ENCODE measurements at places on chromosomes 13 and 19. TPM values are rescaled to one million over a fixed set of nuclear protein-coding genes. Genes with fewer than 3 reads are reported as not detected.
A peak's percentile ranks its signal among the peaks of the same experiment; 100 is the strongest.

DNA sequence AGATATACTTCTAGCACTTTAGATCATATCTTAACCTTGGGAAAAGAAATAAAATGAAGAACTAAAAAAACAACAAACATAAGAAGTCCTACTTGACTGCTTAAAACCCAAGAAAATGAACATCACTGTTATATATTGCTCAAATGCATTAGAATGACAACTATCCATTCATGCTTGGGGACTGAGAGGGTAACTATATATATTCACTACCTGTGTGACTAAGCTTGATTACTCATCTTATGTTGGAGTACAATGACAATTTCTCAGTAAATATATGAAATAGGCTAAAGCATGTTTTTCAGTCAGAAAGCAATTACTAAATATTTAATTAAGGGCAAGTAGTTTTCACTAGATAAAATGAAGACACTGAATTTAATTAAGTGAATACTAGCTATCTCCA is 40.1 kb downstream of the ZC3H13 start:
- no peak for DNase-seq

OR4F17 gene
- total RNA-seq: not detected

ZNF844 gene
- total RNA-seq: 5.5 TPM

DNA sequence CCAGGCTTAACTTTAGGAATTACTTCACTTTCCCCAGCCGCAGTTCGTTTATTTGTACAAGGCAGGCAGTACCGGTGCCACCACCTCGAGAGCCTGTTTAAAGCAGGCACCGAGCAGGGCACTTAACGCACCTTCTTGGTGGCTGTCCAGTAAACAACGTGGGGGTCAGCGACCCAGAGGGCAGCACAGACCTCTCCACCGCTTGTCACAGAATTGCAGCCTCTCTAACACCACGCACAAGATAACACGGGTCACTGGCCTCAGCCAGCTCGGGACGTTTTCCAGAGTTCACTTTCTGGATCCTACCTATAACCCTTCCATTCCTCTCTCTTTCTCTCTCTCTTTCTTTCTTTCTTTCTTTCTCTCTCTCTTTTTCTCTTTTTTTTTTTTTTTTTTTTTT is 16.8 kb upstream of the ELAVL1 start:
- no peak for DNase-seq

DNA sequence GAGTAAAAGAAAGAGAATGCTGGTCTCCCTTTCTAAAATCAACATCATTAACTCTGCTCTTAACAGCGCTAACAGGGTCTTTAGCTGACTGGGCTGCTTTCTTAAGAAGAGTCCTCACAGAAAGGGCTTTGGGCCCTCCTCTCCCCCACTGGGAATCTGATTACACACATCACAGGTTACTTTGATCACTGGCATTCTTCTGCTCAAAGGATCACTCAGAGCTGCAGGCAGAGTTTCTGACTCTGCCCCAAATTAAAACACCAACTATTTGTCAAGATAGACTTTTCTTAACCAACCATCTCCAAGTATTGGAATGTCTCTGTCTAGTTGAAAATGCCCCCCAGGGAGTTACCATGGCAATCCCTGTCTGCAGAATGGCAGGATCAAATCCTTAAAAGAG is 31.1 kb upstream of the SIAH3 start:
- DNase-seq: no peak

DNA sequence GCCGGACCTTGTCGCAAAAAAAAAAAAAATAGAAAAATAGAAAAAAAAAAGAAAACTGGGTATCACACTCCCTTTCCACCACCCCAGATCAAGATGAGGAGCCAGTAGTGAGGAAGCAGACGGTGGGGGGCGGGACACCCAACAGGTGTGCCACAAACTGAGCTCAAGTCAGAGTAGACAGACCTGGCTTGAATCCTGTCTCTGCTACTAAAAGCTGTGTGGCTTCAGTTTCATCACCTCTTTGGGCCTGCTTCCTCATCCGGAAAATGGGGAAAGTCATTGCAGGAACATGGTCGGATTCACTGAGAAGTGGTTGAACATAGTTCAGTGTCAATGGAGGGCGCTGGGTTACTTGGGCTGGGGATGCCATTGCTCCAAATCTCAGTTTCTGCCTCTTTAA is 2.9 kb downstream of the HIF3A start:
- no peak for DNase-seq

DNA sequence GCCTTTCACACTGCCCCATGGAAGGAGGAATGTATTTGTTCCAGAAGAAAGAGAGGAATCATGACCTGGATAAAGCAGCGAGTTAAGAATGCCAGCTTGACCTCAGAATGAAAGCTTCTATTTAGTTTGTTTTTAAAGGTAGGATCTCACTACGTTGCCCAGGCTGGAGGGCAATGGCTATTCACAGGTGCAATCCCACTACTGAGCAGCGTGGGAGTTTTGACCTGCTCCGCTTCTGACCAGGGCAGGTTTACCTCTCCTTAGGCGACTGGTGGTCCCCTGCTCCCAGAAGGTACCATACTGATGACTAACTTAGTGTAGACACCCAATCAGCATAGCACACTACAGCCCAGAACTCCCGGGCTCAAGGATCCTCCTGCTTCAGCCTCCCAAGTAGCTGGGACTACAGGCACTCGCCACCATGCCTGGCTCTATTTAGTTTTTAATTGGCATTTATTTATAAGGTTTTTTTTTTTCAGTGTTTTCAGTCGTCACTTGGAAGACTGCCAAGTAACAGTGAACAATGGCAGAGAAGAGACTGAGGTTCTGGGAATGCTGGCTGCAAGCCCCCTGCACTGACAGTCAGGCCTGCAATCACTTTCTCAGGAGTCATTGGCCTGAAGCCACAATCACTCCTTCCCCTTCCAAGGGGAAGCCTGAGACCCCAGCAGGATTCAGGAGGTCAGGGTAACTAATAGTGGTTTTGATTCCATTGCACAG is 73.1 kb downstream of the EPS15L1 start:
- DNase-seq: no peak

ZNF649 gene
- 11.2 TPM for total RNA-seq

- DNase-seq: no peak
These were observed 8.0 kb upstream of the AMER2 start for GRCh38 chr13:25179832-25180774.

DNA sequence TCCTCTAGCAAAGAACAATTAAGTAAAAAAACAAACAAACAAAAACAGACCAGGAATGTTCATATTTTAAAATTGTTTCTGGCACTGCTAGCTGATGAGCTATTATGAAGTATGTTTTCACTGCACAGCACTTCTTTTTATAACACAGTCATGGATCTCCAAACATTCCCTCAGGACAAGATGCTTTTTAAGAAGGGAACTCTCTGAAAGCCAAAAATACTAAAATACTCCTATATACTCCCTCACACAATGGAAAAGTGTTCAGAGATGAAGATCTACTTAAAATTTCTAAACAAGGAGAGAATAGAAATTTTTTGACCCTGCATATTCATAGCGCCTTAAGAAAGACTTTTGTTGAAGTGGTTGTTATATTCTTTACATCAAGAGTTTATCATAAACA is 926.8 kb downstream of the DIAPH3 start:
- DNase-seq: no peak

DNA sequence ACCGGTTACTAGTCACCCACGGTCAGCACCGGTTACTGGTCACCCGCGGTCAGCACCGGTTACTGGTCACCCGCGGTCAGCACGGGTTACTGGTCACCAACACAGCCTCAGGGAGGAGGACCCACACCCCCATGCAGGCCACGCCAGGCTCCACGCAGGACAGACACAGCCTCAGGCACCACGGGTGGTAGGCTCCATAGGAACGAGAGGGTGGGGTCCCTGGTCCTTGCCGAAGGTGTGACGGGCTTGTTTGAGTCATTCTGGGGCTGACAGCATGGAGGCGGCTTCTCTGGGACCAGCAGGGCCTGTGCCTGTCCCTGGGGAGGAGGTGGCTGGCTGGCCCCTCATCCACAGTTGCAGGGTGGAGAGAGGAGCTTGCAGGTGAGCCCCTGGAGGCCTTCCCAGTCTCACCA is 122.8 kb upstream of the SOX1 start:
- DNase-seq: no peak

DNA sequence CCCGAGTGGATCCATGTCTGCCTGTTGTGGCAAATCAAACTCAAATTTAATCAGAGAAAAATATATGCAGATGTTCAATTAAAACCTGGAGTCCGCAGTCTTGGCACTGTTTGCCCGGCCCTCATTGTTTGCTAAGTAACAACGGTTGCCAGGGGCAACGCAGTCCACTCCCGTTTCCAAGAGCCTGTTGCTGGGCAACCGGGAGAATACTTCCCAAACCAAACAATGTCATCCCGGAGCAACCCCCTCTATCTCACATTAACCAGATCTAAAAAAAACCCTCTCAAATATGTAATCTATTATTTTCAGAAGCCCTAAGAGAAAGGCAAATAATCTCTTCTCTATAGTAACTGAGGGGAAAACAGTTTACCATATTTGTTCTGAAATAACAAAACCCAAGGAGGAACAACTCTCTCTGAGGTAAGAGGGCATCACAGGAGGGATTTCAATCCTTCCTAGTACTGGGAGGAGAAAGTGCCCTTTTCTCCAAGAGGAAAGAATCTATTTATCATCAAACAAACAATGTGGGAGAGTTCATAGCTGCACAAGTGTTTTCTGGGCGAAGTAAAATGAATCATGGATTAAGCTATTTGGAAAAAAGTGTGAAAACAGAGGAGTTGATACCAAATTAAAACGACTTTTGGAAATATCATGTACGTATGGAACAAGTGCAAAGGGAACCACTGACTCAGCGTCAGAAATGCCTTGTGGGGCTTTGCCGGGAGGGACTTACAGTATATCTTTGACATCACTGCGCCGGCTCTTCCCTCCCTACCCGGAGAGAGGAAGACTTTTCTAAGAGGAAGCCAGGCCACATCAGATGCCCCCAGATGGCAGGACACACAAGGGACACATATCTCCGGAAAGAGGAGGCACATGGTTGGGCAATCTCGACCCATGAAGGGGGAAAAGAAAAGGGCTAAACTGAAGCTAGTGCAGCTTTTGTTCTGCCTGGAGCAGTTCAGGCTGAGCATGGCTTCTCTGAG is 43.3 kb downstream of the RFX2 start:
- DNase-seq: peak; percentile 21

- no peak for DNase-seq
These were observed 236.5 kb downstream of the FOXO1 start for GRCh38 chr13:40429706-40430545.

TPTE2 gene
- 0.11 TPM for total RNA-seq

PSG11 gene
- total RNA-seq: not detected

GRCh38 chr13:45817833-45818232 is 33.7 kb downstream of the SIAH3 start:
- no peak for DNase-seq

DNA sequence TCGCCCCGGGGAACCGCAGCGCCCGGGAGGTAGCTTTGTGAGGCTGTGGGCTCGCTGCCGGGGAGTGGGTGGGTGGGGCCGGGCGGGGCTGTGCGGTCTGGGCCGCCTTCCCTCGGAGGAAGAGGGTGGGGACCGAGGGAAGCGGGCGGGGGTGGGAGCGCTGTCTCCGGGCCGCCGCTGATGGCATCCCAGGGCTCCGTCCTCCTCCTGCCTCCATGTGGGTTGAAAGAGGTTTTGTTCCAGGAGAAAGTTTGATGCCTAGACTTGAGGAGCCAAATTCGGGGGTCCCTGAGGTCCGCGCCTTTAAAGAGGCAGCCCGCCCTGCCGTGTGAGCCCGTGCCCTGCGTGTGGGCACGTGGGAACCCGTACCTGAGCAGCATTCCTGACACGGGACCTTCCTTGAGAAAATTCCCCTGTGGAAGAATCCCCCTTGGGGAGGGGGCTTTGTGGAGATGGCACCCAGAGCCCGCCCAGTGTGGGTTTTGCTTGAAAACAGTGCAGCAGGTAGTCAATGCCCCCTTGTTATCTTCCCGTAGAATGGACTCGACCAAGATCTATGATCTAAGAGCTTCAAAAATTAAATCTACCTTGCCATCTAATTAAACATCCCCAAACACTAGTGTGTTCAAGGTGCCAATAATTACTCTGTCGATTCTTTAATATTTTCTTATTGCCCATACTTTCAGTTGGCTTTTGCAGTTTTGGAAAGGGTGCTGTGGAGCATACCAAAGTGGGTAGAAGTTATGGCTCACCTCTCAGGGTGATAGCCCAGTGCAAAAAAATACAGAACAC is 107.8 kb downstream of the RXFP2 start:
- no peak for DNase-seq

PGLYRP1 gene
- total RNA-seq: not detected

GRCh38 chr13:108895220-108895704 is 265.9 kb downstream of the MYO16 start:
- DNase-seq: no peak

DNA sequence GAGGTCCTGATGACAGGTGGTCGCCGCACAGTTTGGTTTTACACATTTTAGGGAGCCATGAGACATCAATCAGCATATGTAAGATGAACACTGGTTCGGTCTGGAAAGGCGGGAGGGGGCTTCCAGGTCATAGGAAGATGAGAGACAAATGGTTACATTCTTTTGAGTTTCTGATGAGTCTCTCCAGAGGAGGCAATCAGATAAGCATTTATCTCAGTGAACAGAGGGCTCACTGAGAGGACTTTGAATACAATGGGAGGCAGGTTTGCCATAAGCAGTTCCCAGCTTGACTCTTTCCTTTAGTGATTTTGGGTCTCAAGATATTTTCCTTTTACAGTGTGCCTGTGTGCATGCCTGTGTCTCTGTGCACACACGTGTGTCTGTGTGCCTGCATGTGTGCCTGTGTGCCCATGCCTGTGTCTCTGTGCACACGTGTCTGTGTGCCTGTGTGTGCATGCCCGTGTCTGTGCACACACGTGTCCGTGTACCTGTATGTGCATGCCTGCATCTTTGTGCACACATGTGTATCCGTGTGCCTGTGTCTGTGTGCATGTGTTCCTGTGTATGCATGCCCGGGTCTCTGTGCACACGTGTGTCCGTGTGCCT is 35.5 kb upstream of the TMEM255B start:
- DNase-seq: no peak

GRCh38 chr13:21606796-21607195 is 2.8 kb upstream of the MICU2 start:
- DNase-seq: no peak

GRCh38 chr19:6047741-6048251 is 62.5 kb downstream of the RFX2 start:
- DNase-seq: no peak

MCEMP1 gene
- total RNA-seq: not detected

MARK4 gene
- total RNA-seq: 19.6 TPM

GRCh38 chr13:48505012-48505411 is 27.9 kb downstream of the RCBTB2 start:
- peak; percentile 52 for DNase-seq

DNA sequence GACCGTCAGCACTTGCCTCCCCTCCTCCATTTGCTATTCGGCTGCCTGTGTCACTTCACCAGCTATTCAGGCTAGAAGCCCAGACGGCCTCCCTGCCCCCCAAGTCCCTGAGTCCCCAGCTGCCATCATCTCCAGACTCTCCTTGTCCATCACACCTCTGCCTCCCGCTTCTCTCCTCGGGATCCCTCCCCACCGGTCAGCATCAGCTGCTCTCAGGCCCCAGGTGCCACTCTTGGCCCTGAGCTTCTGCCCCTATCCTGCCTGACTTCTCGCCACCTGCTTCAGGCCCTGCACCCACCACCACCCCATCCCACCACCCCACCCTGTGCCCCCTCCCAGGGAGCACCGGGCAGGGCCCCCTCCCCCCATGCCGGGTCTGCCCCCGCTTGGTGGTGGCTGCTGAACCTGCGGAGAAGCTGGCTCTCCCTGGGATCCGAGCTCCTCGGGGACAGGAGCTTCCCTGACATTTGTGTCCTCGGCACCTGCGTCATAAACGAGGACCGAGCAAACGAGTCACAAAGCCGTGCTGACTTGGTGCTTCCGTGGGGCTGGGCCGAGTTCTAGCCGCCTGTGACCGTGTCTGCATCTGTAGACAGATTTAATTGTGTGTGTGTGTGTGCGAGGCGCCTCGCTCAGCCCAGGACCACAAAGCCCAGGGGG is 70.3 kb upstream of the MCF2L start:
- no peak for DNase-seq

GRCh38 chr19:55778331-55778730 is 9.4 kb downstream of the RFPL4AL1 start:
- no peak for DNase-seq

All from activated CD4-positive, alpha-beta T cell treated with anti-CD3 and anti-CD28 coated beads for 36 hours (primary cell).